ENCODE measurements at places on chromosomes 16 and 17. TPM values are rescaled to one million over a fixed set of nuclear protein-coding genes. Genes with fewer than 3 reads are reported as not detected.
A peak's percentile ranks its signal among the peaks of the same experiment; 100 is the strongest.

The CDH15 gene
- polyA plus RNA-seq, result 340 TPM

DNA sequence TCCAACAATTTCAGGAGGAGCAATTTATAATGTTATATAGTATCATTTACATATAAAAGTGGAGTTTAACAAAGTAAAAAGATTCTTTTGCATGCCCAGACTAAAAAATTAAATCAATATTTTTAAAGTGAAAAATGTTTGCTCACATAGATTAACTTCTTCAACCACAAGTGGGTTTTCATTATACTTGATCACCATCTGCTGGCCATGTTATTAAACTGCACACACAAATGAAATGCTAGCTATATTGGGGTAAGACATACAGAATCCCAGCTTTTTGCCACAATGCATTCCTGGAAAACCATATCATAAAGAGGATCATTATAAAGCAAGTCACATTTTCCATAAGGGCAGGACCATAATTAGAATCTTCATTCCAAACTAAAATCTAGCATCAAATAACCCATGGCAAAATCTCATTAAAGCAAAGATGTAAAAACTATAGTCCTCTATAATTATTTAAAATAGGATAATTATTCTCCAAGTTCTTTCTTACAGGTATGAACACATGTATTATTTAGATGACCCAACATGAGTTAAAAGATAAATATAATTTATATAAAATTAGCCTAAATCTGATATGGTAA lies 26.3 kb downstream of the CEP112 start:
- peak; percentile 58 for DNase-seq

GRCh38 chr17:79920751-79921410 lies 81.6 kb upstream of the CBX4 start:
- no peak for DNase-seq

The PDPK1 gene
- polyA plus RNA-seq, result 33.0 TPM

DNA sequence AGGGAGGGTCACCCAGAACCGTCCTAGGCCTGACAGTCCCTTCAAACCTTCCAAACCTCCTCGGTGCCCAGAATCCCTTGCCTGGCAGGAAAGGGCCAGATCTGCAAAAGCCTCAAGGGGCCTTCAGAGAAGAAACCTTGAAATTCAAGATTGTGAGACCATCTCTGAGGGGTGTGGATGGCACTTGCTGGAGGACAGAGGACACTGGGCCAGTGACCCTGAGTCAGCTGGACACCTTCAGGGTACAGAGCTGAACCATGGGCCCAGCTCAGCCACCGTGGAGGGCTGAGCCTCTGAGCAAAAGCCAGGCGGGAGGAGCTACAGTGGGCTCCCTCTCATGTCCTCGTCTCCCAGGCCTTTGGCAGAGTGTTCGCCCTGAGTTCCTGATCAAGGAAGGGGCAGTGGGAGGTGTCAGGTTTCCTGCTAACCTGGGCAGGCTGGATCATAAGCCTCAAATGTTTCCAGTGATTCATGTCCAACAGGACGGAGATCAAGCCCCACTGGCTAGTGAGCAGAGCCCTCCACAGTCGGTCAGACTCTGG lies 3.0 kb downstream of the PDILT start:
- no peak for DNase-seq

GRCh38 chr17:1621273-1621954 lies 7.2 kb downstream of the SLC43A2 start:
- DNase-seq, result no peak

The HNF1B gene
- polyA plus RNA-seq, result not detected

DNA sequence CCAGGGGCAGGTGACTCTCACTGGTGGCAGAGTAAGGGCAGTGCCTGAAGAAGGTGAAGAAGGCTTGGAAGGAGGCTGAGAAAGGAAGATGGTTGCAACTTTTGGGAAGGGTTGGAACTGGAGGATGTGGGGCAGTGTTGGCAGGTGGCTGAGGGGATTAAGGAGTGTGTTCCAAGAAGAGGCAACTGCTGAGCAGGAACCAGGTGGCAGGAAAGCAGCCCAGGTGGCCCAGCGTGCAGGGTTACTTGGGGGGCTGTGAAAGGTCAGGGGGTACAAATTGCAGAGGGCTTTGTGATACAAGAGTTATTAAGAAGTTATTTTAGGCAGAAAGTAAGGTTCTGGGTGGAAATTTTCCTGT lies 28.6 kb downstream of the WSCD1 start:
- no peak for DNase-seq

GRCh38 chr17:31596382-31597323 lies 205.2 kb downstream of the RAB11FIP4 start:
- peak; percentile 40 for DNase-seq

DNA sequence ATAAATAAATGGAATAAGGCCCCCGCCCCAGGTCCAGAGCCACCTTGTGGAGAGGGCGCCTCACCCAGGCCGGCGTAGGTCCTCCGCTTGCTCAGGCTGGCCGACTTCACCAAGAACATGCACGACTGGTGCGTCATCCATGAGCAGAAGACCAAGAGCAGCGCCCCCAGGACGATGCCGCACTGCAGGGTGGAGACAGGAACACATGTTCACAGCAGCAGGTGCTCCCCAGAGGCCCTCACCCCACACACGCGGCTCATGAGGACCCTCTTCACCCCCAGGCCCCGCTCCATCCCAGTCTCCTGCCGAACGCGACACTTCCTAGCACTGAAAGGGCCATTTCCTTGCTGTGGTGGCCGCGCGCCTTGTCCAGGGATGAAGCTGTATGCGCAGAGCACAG lies 5.5 kb downstream of the SLC38A10 start:
- no peak for DNase-seq

The SHBG gene
- polyA plus RNA-seq, result 1.0 TPM

The TMEM88 gene
- 32.6 TPM for polyA plus RNA-seq

The NXPH3 gene
- polyA plus RNA-seq, result 1.5 TPM

The SMTNL2 gene
- polyA plus RNA-seq, result 139 TPM

- DNase-seq, result no peak
Measured at GRCh38 chr16:1458336-1458976, 14.1 kb upstream of the CCDC154 start.

DNA sequence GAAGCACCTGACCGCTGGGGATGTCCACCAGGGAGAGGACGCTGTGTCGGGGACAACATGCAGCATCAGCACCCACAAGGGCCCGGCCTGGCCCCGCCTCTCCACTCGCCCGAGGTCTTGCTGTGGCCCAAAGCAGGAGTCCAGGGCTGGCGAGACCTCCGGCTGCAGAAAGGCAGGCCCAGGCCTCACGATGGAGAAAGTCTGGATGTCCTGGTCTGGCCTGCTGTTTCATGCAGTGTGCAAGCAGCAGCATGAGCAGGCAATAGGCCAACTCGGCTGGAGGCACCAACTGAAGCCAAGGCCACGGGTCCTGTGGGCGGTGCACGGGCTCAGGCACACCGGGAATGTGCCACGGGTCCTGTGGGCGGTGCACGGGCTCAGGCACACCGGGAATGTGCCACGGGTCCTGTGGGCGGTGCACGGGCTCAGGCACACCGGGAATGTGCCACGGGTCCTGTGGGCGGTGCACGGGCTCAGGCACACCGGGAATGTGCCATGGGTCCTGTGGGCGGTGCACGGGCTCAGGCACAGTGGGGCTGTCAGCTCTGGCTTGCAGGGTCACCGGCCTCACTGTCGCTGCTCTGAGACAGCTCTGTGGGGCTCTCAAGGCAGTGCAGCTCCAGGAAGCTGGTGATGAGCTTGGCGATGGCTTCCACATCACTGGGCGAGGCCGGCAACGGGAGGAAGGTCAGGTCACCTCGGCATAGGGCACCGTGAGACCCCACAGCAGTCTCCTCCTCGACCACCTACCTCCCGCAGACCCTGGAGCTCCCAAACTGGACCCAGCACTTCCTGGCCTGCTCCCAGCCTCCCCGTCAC lies 6.9 kb downstream of the CYBC1 start:
- DNase-seq, result no peak

The CSF3 gene
- not detected for polyA plus RNA-seq

GRCh38 chr16:4733211-4733742 lies 794 bp downstream of the ANKS3 start:
- no peak for DNase-seq

GRCh38 chr17:55484575-55484974 lies 26.7 kb downstream of the SMIM36 start:
- DNase-seq, result no peak

GRCh38 chr17:7548585-7549400 lies at the start of gene TNFSF12:
Gene TNFSF12 (plus strand): TSS chr17:7549058. CDS start chr17:7549154, 96 bp downstream.
- peak; percentile 63 for DNase-seq

DNA sequence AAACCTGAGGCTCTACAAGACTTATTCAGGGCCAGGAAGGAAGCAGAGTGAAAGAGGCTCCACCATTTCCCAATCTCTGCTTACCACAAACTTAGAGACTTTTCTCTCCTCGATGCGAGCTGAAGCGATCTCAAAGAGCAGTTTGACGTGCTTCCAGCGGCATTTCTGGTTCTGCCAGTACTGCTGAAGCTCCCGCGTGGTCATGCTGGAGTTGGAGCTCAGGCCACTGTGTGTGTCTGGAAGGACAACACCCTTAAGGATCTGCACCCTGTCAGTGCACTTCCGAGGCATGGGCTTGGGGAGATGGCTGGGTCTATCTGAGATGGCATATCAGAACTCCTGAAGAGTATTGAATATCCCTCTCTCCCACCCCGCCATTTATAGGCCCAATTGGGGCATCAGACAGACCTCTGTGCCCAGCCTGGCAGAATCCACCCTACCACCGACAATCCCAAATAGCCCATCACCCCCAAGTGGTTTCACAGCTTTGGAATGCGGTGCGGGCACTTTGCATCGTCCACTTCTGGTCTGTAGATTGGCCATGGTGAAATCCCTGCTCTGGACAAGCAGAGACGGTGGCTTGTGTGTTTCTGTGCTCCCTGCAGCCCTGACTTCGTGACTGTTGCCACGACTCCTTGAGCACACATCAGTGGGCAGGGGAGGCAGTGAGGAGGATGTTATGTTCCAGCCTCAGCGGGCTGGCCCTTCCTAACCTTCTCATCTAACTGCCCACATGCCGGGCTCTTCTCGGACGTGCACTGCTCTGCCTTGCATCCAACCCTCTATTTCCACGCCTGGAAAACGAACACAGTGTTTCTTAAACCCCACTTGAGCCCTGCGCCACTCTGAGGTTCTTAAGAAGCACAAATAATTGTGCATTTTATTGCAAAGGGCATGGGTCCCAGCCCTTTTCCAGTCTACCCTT lies 5.2 kb downstream of the SNX20 start:
- DNase-seq, result no peak

DNA sequence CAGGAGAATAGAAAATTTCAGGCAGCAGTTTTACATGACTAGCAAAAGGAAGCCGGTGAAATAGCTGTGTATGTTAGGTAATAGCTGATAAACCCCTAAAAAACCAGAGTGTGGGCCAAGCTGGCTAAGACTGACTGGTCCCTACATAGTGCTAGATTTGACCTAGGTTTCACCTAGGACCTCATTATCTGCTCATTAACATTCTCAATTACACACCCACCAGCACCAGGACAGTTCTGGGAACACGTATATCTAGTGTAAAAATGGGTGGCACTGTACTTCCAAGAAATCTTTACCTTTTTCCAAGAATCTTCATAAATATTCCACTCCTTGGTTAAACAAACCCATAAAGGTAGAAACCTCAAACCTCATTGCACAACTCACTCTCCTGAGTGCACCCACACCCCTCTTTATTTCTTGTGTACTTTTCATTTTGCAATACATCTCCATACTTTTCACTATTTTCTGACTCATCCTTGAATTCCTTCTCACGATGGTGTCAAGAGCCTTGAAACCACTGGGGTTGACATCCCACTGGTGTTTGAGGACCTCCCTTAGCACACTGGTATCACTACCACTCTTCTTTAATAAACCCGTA lies 262.7 kb upstream of the KCNJ16 start:
- no peak for DNase-seq

The GFAP gene
- 0.71 TPM for polyA plus RNA-seq

DNA sequence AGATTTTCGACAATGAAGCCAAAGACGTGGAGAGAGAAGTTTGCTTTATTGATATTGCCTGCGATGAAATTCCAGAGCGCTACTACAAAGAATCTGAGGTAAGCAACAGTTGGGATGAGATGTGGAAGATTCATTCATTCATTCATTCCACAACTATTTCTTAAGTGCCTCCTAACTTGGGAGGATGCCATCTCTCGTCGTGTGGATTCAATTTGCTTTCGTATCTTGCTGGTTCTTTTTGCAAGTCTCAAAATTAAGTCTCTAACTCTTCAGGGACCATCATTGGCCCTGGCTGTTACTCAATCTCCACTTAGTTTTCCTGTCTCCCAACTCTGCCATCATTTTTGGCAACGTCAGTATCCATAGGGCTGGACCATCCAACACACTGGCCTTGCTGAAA lies 85.6 kb upstream of the NOL11 start:
- no peak for DNase-seq

DNA sequence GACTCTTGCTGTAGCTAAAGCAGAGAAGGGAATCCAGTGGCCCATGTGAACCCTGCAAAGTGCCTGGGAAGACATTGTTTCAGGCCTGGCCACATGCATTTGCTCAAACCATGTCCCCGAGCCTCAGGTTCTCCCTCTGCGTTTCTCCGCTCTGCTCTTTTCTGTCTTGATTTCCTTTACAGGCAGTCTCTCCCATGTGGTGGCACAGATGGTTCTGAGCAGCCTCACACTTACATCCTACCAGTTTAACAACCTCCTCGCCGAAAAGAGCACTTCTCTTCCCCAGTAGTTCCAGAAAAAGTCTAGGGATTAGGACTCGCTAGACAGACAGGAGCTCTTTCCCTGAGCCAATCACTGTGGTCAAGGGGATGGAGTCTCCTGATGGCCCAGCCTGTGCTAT lies 28.3 kb upstream of the MYH10 start:
- no peak for DNase-seq

DNA sequence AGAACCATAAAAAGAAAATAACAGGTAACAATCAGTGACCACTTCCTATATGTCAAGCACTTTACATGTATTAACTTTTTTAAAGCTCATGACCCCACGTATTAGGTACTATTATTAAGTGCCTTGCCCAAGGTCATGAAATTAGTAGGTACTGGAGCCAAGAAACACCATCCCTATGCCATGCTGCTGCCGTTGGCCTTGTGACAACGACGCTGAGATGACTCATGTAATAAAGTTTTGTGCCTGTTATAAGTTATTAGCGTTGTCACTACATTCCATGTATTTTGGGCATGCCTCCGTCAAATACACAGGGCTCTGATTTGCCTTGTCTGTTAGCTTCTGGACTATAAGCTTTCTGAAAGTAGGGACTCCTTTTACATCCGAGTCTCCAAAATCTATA lies 1.4 kb downstream of the BBS2 start:
- no peak for DNase-seq

The NKD1 gene
- 13.1 TPM for polyA plus RNA-seq

GRCh38 chr16:49602201-49602975 lies 228.8 kb downstream of the C16orf78 start:
- DNase-seq, result no peak

The PIEZO1 gene
- 71.1 TPM for polyA plus RNA-seq

DNA sequence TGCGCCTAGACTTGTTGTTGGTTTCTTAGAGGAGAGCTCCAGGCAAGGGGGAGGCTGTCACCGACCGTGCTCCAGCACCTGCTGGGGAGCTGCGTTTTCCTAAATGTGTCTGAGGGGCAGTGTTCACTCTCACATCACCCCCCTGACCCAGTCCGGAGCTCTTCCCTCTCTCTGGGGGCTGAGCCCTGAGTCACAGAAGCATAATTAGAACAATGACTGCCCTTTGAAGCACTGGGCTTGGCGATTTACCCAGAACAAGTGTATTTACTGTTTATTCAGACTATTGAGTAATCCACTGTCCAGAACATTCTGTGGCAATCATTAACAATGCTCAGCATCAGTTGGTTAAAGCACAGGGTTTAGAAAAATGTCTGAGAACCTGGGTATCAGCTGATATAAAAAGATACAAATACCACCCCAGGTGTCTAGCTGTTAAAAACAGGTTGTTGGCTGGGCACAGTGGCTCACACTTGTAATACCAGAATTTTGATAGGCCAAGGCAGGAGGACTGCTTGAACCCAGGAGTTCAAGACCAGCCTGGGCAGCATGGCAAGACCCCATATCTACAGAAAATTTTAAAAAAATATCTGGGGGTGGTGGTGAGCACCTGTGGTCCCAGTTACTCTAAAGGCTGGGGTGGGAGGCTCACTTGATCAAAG lies 8.1 kb downstream of the CES4A start:
- DNase-seq, result no peak

The TMEM186 gene
- polyA plus RNA-seq, result 11.4 TPM

Measured in hindlimb muscle (tissue), 1 donor.